ENCODE measurements at places on chromosomes 1 and 21.

DNA sequence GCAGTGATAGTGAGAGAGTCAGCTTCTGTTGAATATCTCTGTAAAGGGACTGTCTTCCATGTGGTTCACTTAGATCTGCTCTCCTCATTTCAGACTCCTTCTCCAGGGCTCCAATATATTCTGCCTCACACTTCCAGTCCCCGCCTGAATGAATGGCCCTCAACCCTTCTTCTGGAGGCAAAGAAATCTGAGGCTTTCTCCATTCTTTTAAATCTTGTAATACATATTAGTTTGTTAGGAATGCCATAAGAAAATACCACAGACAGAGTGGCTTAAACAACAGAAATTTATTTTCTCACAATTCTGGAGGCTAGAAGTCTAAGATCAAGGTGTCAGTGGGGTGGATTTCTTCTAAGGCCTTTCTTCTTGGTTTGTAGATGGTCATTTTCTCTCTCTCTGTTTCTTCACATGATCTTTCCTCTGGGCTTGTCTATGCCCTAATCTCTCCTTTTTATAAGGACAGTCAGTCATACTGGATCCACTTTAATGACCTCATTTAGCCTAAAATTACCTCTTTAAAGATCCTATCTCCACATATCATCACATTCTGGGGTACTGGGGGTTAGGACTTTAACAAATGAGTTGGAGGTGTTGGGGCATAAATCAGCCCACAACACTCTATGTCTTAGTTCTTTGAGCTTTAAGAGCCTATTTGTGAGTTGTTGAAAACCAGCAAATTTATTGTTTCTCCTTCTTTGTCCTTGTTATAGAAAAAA lies 128.5 kb upstream of the KCNK2 start:
- no peak for DNase-seq

DNA sequence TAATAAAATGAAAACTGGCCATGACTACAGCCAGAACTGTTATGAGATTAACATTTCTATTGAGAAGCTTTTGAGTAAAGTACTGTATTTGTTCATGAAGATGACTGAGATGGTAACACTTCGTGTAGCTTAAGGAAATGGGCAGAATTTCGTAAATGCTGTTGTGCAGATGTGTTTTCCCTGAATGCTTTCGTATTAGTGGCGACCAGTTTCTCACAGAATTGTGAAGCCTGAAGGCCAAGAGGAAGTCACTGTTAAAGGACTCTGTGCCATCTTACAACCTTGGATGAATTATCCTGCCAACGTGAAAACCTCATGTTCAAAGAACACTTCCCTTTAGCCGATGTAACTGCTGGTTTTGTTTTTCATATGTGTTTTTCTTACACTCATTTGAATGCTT lies 164.0 kb downstream of the NEK7 start:
- DNase-seq: no peak

DNA sequence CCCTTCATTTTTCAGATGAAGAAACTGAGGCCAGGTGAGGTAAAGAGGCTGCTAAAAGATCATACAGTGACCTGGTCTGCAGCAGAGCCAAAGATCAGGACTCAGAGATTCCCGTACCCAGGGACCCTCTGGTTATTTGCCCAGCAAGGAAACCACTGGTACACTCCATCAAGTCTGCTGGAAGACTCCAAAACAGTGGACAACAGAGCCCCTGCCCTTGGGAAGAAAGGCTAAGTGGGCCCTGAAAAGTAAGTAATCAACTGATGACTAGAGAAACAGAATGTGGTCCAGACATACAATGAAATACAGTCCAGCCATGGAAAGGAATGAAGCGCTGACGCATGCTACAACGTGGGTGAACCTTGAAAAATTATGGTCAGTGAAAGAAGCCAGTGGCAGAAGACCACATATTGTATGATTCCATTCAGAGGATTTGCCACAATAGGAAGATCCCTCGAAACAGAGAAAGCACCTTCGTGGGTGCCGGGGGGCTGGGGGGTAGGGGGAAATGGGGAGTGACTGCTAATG lies 106.4 kb downstream of the ETS2 start:
- peak; percentile 51 for DNase-seq

- DNase-seq: no peak
Observed at GRCh38 chr1:38075191-38075590, 28.6 kb upstream of the POU3F1 start.

DNA sequence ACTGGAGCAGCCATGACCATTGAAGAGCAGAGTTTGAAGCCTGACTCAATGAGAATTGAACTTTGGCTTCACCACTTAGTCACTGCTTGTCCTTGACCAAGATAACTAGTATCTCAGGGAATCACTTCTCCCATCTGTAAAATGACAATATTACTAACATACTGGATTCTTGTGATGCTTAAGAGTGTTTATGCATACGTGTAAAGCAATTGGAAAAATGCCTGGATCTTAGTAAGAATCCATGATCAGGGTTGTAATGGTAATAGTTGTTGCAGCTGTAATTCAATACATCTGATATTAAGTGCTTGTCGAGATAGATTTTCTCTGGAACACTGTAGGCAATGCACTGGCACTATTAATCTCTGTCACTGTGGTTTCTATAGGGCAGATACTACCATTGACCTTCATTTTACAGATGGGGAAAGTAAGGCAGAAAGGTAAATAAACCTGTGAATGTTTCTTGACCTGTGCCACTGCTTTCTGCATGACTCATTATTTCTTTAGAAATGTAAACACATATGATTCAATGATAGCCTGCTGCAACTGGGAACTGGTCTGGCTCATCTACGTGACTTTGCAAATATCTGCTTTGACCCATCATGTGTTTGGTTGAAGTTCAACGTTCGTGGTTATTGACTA lies 662.5 kb downstream of the PLA2G4A start:
- no peak for DNase-seq

DNA sequence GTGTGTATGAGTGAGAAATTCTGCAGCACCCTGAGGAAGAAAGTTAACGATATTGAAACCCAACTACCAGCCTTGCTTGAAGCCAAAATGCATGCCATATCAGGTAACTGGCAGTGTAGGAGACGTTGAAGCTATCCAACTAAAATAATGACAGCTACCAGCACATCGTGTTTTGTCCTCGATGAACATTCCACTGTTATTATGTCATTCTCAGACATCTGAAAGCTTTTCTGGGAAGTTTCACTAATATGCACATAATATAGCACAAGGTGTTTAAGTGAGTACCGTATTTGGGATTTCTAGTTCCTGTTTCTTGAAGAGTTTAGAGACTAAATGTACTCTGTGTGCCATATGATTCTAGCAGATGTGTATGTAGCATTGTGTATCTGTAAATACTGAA lies 173.5 kb downstream of the DISC1 start:
- no peak for DNase-seq

DNA sequence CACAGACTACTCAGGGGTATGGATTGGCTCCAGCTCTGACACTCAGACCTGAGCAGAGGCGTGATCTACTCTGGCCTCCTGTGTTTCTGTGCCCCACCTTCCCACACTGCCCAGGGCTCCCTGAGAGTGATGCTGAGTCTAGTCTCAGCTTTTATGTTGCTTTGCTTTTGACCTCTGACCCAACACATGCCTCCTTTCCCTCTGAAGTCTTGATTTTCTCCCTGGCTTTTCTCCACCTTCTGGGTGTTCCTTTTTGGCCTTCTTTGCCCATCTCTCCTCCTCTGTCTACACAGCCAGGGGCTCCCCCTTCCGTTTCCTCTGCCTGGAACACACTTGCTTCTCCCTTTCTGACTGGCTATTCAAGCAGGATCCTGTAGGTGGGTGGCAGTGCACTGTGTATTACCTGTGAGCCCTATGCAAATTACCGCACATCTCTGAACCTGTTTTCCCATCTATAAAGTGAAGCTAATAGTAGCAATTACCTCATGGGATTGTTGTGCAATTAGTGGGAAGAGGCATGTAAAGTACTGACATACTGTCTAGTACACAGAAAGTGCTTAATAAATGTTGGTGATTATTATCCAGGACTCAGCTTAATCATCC lies 13.7 kb upstream of the MEX3A start:
- no peak for DNase-seq

DNA sequence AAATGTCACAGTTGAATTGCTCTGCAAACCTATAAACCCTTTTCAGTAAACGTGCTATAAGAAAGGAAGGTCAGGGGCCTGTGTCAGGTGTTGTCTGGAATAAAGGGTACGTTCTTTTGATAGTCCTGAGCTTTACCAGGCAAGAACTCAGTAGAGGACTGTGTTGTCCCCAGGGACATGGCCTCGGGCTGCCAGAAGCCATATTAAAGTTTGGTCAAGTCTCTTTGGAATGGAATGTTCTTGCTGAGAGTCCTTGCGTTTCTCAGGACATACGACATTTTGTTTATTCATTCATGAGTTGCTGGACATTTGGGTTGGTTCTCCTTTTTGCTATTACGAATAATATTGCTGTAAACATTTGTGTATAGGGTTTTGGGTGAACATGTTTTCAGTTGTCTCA lies 16.8 kb downstream of the VPS13D start:
- DNase-seq: peak; percentile 28

- no peak for DNase-seq
Observed at GRCh38 chr21:37164742-37165141, 91.7 kb downstream of the TTC3 start.

DNA sequence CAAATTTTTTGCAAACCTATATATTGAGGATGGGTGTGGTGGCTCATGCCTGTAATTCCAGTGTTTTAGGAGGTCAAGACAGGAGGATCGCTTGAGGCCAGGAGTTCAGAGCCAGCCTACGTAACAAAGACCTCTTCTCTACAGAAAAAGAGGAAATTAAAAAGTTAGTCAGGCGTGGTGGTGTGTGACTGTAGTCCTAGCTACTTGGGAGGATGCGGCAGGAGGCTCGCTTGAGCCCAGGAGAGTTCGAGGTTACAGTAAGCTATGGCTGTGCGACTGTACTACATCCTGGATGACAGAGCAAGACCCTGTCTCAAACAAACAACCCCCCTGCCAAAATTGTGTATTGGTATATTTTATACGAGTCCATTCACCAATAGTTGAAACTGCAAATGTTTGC lies 589.7 kb downstream of the DPYD start:
- DNase-seq: no peak

GRCh38 chr1:203238535-203238934 lies 9.1 kb upstream of the CHIT1 start:
- no peak for DNase-seq

GRCh38 chr1:210978316-210978973 lies 155.5 kb downstream of the KCNH1 start:
- no peak for DNase-seq

- DNase-seq: no peak
Observed at GRCh38 chr1:145696630-145696960, 10.6 kb downstream of the PDZK1 start.

GRCh38 chr1:225875044-225875815 lies 7.0 kb downstream of the TMEM63A start:
- DNase-seq: no peak
